Fibroblast of upper back skin (primary cell): ENCODE measurements at places on chromosomes 2 and 18.

DNA sequence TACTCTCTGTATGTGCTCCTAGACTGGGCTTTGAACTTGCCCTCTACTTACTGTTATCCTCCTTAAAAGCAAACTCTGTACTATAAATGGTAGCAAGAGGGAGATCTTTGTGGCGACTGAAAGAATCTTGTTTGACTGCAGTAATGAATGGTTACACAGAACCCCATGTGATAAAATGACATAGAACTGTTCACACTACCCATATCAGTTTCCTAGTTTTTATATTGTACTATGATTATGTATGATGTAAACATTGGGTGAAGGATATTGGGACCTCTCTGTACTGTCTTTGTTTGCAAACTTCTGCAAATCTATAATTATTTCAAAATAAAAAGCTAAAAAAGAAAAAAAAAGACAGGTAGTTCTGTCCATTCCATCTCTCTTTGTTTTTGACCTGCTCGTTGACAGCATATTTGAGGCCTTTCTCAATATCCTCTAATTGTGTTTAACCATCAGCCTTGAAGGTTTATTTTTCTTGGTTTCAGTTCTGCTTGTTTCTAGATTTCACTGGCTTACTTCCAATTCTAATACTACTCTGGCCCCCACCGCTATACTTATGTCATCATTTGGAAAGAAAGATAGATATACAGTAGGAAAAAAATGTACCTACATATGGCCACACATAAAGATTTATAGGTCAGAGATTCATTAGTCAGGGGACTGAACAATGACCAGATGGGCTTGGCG lies 79.2 kb upstream of the MYO3B start:
- DNase-seq, result no peak

DNA sequence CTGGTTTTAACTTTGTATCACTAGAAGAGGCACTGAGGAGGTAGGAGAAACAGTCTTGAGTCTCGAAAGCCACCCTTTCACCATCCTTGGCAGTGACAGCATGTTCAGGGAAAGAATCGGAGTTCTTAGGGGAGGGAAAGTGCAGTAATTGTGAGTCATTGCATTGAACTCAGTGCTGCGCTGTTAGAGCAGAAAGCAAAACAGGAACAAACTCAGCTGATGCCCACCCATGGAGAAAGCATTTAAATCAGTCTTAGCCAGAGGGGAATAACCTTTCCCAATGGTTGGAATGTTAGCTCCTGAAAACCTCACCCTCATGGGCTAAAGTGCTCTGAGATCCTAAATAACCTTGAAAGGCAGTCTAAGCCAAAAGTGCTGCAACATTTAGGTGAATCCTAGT lies 845.6 kb upstream of the CNTNAP5 start:
- no peak for DNase-seq

- no peak for DNase-seq
Measured at GRCh38 chr2:166901336-166901735, 13.1 kb downstream of the XIRP2 start.

DNA sequence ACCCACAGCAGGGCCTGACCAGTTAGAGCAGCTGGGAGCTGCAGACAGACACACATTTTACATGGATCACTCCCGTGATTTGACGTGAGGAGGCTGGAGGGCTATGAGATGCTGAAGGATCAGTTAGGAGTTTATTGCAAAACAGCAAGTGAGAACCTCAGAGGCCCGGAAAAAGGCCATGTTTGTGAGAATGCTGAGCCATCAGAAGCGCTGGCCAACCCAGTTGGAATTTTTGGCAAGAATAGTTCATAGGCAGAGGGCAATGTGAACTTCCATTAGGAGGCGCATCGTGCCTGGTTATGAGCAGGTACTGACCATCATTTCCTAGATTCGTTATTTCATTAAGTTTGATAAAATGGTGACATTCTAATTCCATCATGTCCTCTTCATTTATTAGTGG lies 23.3 kb upstream of the LMAN1 start:
- DNase-seq, result no peak

GRCh38 chr2:36672199-36672598 lies 24.3 kb upstream of the VIT start:
- peak; percentile 50 for DNase-seq

GRCh38 chr2:225122583-225123486 lies 80.6 kb upstream of the DOCK10 start:
- DNase-seq, result no peak

GRCh38 chr18:45976974-45977373 lies 9.8 kb upstream of the EPG5 start:
- no peak for DNase-seq

DNA sequence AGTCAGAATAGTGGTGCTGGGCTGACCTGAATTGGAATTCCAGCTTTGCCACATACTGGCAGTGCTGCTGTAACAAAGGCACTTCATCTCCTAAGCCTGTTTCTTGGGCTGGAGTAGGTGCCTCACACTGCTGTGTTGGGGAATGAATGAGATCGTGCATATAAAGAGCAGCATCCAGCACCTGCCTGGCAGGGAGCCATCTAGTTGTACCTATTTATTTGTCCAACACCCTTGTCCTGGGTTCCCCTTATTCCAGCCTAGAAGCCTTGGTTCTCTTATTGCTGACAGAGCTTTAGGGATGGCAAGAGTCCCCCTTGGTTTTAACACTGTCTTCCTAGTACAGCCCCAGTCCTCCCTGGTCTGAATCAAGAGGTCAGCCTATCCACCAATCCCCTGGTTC lies 275.3 kb upstream of the RAB12 start:
- DNase-seq, result no peak

GRCh38 chr2:31704561-31705212 lies 123.9 kb upstream of the SRD5A2 start:
- DNase-seq, result no peak

- DNase-seq, result no peak
Measured at GRCh38 chr2:180819106-180819505, 161.3 kb upstream of the UBE2E3 start.

DNA sequence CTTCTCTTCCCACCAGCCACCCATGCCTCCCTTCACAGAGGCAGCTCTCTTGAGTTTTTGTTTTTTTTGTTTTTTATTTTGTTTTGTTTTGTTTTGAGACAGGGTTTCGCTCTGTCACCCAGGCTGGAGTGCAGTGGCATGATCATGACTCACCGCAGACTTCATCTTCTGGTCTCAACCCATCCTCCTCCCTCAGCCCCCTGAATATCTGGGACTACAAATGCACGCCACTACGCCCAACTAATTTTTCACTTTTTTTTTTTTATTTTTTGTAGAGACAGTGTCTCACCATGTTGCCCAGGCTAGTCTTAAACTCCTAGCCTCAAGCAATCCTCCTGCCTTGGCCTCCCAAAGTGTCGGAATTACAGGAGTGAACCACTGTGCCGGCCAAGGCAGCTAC lies 161.4 kb downstream of the TRABD2A start:
- DNase-seq, result no peak

- no peak for DNase-seq
Measured at GRCh38 chr2:232405943-232406510, 617 bp upstream of the ALPG start.

DNA sequence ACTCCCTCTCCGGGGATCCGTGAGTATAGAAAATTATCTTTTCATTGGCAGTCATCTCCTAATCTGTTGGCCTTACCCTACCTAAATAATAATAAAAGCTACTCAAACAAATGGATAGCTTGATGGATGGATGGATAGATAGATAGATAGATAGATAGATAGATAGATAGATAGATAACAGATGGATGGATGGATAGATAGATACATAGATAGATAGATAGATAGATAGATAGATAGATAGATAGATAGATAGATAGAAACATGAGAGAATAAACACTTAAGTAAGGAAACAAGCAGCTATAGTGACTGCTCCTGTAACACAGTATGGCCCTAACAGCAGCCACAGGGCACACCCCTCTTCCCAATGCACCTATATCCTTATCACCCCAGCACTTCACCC lies 35.1 kb downstream of the MRPL30 start:
- DNase-seq, result no peak

DNA sequence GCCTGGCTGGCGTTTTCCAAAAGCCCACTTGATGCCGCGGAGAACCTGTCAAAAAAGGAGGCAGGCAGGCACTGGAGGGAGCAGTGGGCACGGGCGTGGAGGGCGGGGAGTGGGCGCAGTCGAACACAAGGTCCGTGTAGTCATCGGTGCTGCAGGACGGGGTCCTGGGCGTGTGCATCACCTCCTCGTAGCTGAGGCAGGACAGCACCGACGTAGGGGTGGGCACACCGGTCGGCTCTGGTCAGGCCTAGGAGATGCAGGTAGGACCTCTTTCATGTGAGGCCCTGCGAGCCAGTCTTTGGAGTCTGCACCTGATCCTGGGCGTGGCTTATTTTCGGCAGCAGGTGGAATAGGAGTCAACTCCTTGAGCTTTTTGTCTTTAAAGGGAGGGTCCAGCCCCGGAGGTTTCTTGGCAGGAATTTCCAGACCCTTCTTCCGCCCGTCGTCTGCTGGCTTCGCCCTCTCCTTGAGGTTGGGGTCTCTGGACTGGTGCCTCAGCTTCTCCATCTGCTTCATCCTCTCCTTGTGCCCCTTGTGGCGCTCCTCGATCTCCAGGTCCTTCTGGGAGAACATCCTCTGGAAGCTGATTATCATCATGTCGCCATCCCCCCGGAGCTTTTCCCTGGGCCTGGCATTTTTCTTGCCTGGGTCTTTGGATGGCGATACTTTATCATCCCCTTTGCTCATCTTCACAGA lies 892.5 kb upstream of the LRRTM1 start:
- no peak for DNase-seq

DNA sequence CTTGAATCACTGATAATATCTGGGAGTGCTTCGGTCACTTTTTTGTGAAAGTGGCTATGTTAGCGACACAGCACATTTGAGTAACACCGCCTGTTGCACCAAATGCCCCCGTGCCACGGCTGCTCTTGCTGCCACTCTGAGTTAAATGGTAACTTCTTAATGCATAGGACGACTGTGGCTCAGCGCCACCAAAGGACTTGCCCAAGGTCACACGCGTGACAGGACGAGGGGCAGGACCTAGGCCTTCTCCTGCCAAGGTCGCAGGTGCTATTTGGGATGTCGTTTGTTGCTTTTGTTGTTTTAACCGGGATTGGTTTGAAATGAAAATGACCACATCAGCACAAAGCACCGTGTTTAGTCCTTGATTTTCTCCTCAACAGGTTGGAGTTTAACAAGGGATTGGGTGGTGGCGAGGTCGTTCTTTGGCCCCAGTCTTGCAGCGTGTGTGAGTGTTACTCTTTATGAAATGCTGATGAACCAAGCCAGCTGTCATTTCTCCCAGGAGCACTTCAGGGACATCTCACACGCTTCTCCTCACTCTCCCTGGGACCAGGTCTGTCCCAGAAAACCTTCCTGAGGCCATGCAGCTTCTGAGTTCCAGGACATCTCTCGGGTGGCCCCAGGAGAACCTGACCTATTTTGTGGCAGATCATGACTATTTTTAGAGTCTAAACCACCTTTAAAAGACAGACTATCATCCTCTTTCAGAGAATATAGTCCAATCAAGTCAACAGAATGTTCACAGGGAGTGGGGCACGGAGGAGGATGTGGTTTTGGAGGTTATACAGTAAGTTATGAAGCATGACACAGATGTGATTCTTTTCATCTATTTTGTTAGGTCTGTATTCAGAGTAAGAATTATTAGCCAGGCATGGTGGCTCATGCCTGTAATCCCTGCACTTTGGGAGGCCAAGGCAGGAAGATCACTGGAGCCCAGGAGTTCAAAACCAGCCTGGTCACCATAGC lies 49.9 kb downstream of the MTCL1 start:
- DNase-seq, result peak; percentile 90

DNA sequence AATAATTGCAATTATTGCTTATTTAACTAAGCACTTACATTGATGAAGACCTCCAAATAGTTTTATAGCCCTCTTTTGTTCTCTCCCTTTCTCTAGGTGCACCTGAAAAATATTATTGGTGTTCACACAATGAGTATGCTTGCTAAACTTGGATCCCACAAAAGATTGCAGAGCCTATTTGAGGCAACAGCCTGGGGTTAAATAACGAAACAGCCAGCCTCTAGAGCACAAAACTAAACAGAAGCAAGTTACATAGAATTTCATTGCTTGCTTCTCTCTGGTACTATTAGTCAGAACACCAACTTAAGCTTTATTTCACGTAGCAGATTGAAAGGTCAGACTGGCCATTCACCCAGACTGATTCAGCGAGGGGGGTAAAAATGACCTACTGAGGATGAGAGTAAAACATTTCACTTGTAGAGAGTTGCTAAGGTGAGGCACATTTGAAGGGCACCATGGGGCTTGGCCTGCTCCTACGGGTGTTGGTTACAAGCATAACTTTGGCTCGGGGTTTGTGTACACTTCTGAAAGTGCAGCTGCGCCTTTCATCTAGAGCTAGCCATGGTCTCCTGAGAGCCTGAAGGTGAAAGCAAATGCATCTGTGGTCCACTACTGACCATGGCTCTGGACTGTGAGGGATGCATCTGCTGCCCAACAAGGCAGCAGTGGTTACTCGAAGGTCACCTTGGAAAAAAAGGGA lies 225.1 kb upstream of the LRRTM1 start:
- DNase-seq, result no peak

DNA sequence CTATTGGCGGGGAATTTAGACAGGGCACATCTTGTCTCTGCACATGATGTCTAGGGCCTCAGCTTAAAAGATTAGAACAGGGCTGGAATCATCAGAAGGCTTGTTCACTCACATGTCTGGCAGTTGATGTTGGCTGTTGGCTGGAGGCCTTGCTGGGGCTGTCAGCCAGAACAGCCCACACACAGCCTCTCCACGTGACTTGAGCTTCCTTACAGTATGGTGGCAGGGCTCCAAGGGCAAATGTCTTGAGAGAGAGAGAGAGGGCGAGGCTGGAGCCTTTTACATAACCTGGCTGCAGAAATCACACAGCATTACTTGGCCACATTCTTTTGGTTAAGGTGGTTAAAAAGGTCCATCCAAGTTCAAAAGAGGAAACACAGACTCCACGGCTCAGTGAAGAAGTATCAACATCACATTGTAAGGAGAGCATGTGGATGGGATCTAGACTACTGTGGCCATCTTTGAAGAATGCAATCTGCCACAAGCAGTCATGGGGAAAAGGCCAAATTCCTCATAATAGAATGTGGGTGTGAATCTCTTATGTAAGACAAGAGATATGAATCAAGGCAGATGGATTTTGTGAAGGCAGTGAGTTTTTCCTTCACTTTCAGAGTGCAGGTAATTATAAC lies 30.4 kb downstream of the SRSF7 start:
- DNase-seq, result peak; percentile 99

- no peak for DNase-seq
Measured at GRCh38 chr2:225136552-225136951, 94.3 kb upstream of the DOCK10 start.

DNA sequence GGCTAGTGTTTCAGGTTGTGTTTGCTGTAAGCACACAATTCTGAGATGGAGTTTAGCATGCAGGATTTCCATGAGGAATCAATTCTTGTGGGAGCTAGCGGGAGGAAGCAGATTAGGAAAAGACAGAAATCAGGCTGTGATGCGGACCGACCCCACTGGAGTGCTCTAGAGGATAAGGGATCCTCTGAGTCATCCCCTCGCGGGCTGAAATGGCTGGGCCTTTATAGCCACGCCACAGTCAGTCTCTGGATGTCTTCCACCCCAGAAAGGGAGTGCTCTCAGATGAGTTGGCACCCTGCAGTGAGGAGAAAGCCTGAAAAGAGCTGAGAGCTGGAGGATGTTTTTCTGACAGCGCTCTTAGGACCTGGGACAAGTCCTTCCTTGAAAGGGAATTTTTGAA lies 102.4 kb downstream of the GALNT3 start:
- peak; percentile 78 for DNase-seq
